ENCODE measurements at places on chromosomes 7 and 10.

DNA sequence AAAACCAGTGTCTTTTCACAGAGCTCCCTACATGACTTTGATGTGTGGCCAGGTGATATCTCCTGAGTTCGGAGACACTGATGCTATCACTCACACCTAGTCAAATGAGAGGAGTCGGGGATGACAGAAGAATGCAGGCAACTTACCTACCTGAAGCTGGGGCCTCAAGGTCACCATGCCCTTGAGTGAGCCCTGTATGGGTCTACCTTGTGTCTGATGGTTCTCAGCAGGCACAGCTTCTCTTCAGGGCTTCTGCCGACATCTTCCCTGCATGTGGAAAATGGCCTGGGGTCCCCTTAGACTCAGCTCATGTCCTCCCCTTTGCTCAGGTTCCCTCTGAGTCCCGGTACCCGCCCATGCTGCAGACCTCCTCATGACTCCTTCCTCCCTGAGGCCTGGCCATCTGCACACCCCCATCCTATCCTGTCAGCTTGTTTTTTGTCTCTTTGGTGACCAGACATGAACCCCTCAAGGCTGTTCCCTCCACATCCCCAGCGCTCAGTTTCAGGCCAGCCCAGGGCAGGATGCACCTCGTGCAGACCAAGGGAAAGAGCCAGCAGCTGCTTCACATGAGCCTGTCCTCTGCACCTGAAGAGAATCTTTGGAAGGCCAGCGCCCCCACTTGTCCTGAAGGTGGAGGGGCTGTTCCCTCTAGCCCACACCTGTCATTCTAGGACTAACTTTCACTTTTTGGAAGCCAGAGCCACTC, 74.6 kb upstream of the GDF10 start:
- no peak for DNase-seq

- DNase-seq = no peak
These were observed 72.9 kb upstream of the PODXL start for GRCh38 chr7:131629217-131629882.

- no peak for DNase-seq
These were observed 82.3 kb upstream of the ARID5B start for GRCh38 chr10:61819208-61819607.

GRCh38 chr10:31321396-31321941, 2.5 kb downstream of the ZEB1 start:
- DNase-seq = no peak

- no peak for DNase-seq
These were observed 122.8 kb upstream of the SHH start for GRCh38 chr7:155935005-155935557.

- DNase-seq = no peak
These were observed 40.3 kb downstream of the FAM53B start for GRCh38 chr10:124703778-124704427.

DNA sequence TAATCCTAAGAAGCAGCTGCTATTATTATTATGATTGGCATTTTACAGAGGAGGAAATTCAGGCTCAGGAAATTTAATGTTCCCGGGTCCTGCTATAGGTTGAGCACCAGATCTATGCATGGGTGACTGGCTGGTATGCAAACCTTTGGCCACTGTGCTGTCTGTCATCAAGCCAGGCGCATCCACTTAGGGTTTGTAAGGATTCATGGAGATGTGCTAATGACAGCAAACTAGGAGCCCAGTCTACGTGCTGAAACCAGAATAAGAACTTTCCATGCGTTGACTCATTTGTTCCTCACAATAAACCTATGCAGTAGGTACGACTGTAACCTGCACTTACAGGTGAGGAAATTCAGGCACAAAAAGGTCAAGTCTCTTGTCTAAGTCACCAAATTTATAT, 64.5 kb upstream of the ZMIZ1 start:
- DNase-seq = no peak

DNA sequence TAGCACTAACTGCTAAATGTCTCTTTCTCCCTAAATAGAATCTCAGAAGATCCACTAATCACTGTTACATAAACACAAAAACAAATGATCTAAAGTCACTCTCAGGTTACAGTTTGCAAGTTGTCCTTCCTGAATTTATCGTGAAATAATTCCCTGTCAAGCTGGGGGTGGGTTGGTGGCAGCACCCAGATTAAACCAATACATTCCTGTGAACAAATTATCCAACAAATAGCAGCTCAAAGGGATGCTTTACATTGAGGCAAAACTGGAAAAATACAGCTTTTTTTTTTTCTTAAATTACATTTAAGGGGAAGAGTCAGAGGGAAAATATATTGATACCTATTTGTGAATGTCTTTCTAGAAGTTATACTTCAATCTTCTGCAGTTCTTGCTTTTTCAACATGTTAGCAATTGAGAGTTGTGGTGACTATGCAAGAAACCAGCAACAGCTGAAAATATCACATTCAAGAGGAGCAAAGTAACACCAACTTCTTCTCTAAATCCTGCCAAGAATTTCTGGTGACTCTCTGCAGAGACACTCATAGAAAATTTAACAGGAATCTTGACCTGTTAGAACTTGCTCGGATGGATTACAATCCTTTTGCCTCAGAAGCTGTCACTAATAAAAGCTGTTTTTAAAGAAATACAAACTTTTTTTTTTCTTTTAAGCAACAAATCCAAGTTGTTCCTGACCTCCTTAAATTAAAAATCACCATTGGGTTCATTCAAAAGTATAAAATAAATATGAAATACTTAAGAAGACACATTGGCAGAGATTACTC, 18.9 kb downstream of the LMOD2 start:
- no peak for DNase-seq

DNA sequence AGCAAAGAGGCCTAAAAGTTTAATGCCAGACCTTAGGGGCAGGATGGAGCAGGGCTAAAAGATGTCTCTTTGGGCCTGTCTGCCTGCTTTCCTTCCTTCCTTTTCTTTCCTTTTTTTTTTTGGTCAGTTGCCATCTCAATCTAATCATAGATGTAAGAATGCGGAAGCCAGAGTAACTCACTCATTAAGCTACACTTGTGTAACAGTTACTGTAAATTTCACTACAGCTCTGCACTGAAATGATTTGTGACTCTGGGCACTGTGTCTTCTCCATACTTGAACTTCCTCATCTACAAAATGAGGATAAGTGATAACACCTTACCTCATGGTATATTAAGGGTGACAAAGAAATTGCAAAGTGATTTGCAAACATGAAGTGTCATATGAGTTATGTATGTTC, 75.5 kb upstream of the AGK start:
- no peak for DNase-seq

- no peak for DNase-seq
These were observed 134.5 kb downstream of the ST7 start for GRCh38 chr7:117087639-117088396.

GRCh38 chr7:123498031-123498430, 36.4 kb downstream of the IQUB start:
- DNase-seq = no peak

- DNase-seq = no peak
These were observed 23.5 kb upstream of the CHST15 start for GRCh38 chr10:124116771-124117510.

GRCh38 chr10:15137636-15138035, 30.9 kb downstream of the NMT2 start:
- DNase-seq = no peak

- no peak for DNase-seq
These were observed 1147.3 kb downstream of the XPNPEP1 start for GRCh38 chr10:108775911-108776475.

DNA sequence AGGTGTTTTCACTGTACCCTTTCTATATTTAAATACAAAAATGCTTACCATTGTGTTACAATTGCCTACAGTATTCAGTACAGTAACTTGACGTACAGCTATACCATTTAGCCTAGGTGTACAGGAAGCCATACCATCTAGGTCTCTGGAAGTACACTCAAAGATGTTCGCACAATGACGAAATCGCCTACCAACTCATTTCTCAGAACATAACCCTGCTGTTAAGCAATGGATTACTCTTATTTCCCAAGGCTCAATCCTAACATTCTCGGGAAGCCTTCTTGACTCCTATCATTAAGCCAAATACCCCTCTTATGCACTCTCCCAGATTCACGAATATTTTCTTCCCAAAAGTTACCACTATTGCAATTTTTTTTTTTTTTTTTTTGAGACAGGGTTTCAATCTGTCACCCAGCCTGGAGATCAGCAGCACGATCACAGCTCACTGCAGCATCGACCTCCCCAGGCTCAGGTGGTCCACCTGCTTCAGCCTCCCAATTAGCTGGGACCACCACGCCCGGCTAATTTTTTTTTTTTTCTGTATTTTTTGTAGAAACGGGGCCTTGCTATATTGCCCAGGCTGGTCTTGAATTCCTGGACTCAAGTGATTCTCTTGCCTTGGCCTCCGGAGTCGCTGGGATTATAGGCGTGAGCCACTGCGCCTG, 1.5 kb downstream of the CWF19L1 start:
- no peak for DNase-seq

GRCh38 chr10:28711041-28711440, 33.7 kb downstream of the BAMBI start:
- DNase-seq = no peak

- DNase-seq = no peak
These were observed 61.0 kb upstream of the SMIM30 start for GRCh38 chr7:113179313-113179712.

- DNase-seq = no peak
These were observed 189.8 kb upstream of the PITRM1 start for GRCh38 chr10:3362394-3362793.

DNA sequence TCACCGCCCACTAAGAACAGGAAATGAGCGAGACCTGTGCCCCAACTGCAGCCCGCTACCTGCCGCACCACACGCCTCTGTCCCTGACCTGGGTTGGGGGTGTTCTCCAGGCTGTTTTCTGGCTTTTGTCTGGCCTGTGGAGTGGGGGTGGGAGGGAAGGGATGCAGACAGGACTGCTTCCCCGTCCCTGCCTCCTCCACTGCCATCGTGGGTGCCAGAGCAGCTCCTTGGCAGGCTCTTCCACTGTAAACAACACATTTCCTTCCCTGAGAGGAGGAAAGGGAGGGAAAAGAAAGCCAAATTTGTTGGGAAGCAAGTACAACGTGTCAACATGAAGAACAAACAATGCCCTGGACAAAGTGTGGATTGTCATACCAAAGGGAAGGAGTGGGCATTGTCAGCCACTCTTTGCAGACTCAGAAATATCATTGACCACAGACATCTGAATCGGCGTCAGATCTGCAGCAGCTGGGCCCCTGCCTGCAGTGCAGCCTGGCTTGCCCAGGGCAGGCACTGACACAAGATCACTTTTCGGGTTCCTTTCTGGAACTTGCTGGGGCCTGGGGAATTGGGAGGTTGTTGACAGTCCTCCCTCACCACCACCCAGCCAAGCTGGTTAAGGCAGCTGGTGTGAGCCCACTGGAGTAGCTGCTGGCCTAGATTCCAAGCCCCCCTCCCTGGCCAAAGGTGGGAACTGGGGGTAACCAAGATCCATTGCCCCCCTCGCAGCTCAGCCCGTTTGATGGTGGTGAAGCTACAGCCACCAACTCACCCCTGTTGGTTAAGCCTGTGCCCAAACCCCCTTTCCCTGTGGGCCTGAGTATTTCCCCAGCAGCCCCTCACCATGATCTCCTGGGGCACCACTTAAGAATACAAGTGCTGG, 22.6 kb upstream of the TRIM8 start:
- DNase-seq = no peak

GRCh38 chr7:155567646-155568332, 21.4 kb upstream of the CNPY1 start:
- DNase-seq = no peak

DNA sequence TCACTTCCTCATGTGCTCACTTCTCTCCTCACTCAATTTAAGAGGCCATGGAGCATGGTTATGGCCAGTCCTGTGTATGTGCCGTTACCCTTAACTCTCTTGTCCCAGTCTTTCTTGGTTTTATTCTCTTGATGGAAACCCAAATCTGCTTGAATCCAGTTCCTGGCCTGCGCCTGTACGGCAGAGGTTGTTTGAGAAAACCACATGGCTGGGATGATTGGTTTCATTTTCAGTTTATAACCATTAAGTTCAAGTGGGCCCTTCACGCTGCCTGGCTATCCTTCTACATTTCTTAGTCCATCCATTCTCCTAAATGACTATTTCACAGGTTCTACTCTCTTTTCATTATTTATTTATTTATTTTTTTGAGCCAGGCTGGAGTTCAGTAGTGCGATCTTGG, 1.6 kb upstream of the ZNF239 start:
- no peak for DNase-seq

GRCh38 chr10:21076381-21076780, 179.3 kb upstream of the NEBL start:
- DNase-seq = no peak

GRCh38 chr7:25857376-25858067, 294.5 kb upstream of the NFE2L3 start:
- DNase-seq = no peak

GRCh38 chr7:2013381-2014311, 219.1 kb downstream of the MAD1L1 start:
- DNase-seq = no peak

- DNase-seq = no peak
These were observed 250.8 kb downstream of the COBL start for GRCh38 chr7:51065766-51066165.

DNA sequence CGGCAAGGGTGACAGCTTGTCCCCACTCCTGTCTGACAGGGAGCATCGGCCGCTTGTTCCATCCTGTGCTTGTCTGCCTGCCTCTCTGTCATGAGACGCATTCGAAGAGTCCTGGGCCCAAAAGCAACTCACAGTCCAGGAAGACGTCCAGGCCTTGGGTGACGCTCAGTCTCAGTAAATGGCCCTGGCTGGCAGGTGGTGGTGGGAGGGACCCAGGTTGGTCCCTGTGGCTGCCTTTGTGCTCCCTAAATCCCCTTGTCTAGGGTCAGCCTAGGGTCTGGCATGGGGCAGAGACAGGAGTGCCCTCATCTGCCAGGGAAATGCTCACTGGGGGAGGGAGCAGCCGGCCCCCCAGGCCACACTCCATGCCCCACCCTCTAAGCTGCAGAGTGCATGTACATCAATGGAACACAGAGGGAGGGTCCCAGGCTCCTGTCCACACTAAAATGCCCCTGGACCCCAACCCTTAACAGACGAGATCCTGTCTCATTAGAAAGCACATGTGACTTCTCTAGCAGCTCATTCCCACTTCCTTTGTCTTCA, 295.2 kb upstream of the ZNF32 start:
- no peak for DNase-seq

GRCh38 chr7:23373151-23374004, 74.2 kb downstream of the MALSU1 start:
- DNase-seq = peak; percentile 16

DNA sequence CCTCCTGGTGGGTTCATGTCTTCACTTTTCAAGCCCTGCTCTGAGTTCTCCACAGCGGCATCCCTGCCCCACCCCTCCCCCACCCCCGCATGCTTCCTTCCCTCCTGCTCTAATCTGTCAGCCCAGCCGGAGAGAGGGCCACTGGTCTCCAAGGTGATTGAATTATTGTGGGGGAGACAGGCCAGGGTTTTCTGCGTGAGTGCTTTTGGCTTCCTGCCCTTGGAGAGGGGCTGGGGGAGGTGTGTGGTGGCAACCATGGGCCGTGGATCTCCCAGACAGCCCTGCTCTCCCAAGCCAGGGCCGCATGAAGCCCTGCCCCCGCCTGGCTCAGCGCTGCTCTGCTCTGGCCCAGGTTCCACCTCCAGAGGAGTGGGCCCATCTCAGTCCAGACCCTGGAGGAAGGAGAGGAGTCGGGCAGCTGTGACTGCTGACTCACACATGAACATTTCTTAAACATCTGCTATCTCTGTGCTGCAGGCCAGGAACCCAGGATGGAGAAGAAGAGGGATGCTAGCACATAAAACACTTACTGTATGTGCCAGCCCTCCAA, 109.9 kb downstream of the ZMIZ1 start:
- DNase-seq = no peak
